Natural killer cell (primary cell): ENCODE measurements at places on chromosomes 2 and 18. TPM values are rescaled to one million over a fixed set of nuclear protein-coding genes. Genes with fewer than 3 reads are reported as not detected.
A peak's percentile ranks its signal among the peaks of the same experiment; 100 is the strongest.

DNA sequence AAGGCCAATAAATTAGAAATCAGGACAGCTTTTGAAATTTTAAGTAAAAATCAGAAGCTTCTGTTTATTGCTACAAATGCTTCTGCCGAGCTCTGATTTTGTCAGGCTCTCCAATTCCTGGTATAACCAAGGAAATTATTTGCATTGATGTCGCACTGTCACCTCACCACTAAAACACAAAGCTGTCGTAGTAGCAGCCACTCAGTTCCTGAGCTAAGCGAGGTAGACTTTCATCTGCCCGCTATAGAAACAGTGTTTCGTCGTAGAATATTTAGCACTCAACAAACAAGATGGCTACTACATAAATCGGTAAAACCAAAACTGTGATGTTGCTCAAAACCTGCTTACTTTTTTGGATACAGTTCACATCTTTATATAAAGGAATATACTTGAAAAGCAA is 141.3 kb upstream of the FOSL2 start:
- peak; percentile 51 for DNase-seq

DNA sequence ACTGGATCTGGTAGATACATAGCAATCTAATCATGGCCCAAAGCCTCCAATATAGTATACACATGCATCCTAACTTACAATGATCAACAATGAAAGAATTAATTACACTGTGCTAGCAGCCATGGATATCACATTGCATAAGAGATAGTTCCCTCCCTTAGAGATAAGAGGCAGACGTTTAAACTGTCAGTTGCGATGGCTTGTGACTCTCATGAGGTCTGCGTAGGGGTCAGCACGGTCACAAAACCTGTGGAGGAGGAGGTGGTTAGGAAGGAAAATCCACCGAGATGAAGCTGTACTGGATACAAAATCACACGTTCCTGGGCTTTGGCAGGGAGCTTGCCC is 800 bp upstream of the RALB start:
- no peak for DNase-seq

GRCh38 chr18:36501100-36501499 is 203.6 kb downstream of the FHOD3 start:
- no peak for DNase-seq

DNA sequence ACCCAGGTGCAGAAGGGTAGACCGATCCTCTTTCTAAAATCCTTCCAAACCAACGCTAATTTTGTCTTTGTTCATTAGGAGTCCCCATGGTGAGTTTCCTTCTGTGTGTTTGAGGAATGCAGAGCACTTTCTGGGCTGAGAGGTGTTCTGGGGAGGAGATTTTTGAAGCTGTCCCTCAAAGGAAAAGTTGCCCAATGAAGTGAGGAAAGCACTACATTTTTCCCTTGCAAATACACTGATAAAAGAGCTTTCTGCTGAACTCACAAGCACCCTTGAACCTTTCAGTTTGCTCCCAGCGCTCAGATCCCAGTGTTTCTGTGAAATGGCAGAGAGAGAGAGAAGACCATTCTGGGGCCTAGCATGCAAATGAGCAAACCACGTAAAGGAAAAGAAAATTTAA is 299.6 kb upstream of the FANCL start:
- no peak for DNase-seq

DNA sequence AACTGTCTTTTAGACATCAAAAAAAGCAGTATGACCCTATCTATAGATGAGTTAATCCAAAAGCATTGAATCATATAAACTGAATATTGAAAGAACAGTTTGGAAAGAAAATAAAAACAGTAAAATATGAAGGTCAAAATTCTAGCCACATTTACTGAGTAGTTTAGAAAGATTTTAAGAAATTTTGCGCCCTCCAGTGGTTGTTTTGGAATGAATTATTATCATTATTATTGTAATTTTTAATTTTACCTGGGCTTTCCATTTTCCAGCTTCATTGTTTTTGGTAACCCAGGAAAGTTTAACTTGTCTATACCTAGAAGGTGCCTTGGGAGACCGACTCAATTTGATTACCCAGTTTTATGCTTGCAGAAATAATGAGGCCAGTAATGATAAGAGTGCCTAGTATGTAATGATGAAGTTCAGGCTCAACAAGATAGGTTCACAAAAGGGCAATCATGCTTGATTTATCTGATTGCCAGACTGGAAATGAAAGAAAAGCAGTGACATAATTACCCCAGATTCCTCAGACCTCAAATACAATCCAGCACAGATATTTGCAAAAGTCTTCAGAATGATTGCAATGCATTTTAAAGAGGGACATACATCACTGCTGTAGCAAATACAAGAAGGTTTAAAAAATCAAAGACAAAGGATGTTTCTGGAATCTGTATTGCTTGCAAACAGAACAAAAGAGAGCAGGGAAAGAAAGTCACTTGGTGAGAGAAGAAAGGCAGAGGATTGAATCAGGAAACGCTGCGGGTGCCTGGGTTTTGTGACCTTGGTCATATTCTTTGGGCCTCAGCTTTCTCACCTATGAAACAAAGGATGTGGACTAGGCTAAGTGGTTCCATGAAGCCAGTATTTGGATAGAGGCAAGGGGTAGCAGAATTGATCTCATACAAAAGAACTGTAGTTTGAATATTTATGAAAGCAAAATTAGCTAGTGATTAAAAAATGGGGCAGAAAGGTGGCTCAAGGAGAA is 153.8 kb downstream of the MAP2 start:
- no peak for DNase-seq

GRCh38 chr2:204913854-204914464 is 368.7 kb downstream of the PARD3B start:
- no peak for DNase-seq

DNA sequence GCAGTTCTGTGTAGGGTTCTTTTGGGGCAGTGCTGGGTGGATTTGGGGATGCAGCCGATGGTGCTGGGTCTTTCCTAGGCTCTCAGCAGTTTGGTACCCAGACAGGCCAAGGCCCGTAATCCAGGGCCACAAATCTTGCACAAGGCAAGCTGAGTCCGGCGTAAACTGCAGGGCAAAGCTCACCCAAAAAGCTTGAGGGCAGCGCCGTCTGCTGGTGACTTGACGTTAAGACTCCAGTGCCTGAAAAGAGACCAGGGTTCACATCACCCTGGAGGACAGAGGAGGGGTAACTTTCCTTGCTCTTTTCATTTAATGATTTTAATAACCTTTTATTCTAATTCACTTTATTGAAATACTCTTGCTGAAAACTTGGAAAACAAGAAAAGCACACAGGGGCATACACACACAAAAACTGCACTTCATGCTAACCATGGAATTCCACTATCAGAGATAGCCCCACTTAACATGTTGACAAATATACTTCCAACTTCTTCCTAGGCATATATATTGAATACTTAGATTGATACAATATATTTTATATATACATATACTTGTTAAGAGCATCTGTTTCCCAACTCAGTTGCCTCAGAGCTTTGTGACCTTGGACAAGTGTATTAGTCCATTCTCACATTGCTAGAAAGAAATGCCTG is 38.9 kb downstream of the CNGA3 start:
- peak; percentile 62 for DNase-seq

GRCh38 chr2:3435445-3435844 is 56.0 kb downstream of the TRAPPC12 start:
- DNase-seq: no peak

DNA sequence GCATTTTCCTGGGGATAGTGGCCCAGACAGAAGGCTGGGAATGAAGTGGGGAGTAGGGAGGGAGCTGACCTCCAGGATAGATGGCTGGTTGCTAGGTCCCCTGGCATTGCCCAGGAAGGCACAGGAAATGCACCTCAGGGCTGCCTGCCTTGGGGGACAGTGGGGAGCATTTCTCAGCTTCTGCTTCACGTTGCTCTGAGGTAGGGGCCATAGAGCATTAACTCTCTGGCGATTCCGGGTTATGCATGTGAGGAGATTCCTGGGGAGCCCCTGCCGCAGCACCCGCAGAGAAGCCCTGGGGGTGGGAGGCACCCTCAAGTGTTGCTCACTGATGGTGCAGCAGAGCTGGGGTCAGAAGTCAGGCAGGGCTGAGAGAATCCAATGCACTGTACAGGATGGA is 256.5 kb downstream of the CYP26B1 start:
- DNase-seq: no peak

GRCh38 chr2:52404866-52405265 is 1362.7 kb upstream of the CHAC2 start:
- DNase-seq: no peak

- no peak for DNase-seq
Observed at GRCh38 chr2:2010251-2010650, 265.9 kb upstream of the PXDN start.

DNA sequence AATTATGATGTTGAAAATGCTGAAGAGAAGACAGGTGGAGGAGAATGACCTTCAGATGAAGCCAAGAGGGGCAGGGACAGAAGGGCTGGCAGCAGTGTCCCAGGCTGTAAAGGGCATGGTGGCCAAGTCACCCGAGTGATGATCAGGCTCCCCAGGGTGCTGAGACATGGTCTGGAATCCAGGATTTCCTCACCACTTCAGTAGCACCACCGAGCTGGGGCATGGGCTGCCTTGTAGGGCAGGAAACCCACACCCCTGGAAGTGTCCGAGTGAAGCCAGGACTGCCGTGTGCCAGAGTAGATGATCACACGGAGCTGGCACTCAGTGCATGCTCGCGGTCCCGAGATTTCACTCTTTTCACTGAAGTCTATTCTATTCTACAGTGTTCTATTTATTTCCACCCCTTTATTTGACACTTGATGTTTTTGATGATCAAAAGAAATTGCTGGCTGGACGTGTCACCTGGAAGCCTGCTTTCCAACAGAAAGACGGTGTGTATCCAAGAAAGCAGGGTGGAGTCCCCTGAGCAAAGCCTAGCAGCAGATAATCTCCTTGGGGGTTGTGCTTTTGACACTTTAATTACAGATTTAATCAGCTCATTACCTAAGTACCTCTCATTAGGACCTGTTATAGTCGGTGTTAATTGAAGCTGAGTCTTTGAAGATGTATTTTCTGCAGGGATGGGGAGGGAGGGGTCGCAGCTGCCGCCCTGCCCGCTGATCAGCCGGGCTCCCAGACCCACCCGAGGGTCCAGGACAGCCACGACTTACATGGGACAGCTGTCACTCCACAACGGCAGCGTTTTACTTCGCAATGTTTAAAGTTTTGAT is 92.3 kb downstream of the SEPTIN10 start:
- no peak for DNase-seq

GRCh38 chr2:66525606-66526005 is 90.7 kb downstream of the MEIS1 start:
- no peak for DNase-seq

DNA sequence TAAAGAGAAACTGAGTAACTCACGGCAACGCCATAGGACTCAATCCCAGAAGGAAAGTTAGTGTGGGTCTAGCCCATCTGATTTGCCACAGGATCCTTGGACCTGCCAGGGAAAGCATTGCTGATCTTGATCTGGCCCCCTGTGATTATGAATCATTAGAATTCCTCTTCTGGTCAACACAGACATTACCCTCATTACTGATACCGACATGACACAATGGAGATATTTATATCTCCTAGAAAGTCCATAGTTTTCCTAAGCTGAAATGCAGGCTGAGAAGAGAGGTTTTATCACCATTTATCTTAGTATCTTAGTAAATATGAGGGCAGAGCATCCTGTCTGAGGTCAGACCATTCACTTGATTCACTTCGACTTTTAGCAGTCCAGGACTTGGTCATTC is 75.5 kb upstream of the CCDC68 start:
- DNase-seq: no peak

DNA sequence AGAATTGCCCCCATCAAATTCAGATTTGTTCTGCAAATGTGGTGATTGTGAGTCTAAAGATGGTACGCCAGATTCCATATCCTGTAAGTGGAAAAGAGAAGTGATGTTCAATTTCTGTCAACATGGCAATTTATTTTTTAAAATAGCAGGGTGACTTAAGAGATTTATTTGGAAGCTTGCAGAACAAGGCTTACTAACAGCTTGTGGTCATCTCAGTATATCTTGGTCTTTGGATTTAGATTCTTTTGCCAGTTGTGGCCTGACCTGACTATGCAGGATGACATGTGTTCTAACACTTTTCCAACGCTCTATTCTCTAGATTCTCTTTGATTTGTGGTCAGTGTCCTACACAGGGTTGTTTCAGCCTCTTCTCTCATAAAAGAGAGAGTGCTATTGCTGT is 74.4 kb downstream of the MAP3K20 start:
- no peak for DNase-seq

DNA sequence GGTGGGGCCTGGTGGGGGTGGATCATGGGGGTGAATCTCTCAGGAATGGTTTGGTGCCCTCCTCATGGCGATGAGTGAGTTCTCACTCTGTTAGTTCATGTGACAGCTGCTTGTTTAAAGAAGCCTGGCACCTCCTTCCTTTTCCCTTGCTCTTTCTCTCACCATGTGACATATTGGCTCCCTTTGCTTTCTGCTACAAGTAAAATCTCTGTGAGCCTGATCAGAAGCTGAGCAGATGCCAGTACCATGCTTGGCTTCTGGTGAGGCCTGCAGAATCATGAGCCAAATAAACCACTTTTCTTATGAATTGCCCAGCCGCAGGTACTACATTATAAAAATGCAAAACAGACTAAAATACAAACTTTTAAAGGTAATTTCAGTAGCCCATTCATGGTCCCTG is 73.4 kb upstream of the TEX51 start:
- DNase-seq: no peak

- DNase-seq: no peak
Observed at GRCh38 chr2:176270100-176270750, 983 bp downstream of the MTX2 start.

DNA sequence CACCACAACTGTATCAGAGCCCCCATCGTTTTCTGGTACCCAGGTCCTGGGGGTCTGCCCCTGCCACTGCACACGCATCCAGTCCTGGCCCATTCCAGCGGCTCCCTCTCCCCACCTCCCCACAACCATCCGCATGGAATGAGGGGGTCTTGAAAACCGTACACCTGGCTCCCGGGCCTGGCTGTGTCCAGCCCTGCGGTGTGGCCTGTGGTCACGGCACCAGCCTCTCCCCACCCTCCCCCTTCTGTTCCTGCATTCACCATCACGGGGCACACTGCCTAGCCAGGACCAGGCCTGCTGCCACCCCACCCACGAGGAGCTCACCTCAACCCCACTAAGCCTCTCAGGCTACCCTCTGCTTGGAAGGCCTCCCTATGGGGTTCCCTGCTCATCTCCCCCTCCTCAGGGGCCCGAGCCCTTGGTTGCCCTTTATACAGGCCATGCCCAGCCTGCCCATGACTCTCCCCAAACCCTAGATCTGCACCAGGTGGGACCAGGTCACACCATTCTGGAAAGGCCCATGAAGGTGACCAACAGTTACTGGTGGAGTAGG is 11.4 kb downstream of the GPR35 start:
- no peak for DNase-seq

The MPV17 gene
- 63.9 TPM for total RNA-seq

The GGCX gene
- 21.7 TPM for total RNA-seq

The KCNF1 gene
- total RNA-seq: not detected

The LMAN1 gene
- total RNA-seq: 57.6 TPM

The IL18RAP gene
- total RNA-seq: 309 TPM
